ENCODE measurements at places on chromosomes 2 and 18.

GRCh38 chr2:13056259-13056843, 339.6 kb downstream of the TRIB2 start:
- no peak for DNase-seq

DNA sequence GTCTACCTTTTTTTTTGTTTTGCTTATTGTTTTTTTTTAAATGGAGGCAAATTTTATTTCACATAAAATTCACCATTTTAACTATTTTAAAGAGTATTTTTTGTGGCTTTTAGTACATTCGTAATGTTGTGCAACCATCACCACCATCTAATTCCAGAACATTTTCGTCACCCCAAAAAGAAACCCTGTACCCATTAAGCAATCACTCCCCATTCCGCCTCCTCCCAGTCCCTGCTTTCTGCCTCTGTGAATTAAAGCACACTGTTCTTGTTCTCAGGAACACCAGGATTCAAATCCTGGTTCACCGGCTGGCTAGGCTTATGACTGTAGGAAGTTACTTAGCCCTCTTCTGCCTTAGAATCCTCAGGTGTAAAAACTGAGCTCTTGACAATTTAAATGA, 36.9 kb upstream of the EPAS1 start:
- DNase-seq, result no peak

DNA sequence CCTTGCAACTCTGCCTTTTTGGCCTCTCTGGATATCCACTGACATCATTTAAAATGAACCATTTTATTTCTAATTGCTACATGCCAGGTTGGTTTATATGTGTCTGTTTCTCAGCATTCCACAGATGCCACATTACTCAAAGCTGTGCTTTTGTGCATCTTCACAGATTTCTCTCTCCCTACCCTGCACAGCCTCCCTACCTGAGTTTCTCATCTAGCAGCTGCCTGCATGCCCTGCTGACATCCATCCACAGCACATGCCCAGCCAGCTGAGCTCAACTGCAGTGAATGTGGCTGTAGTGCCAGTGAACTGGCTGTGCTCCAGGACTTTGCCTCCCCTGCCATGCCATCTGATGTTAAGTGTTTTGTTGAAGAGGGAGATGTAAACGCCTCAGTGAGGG, 44.5 kb downstream of the PKP4 start:
- DNase-seq, result no peak

DNA sequence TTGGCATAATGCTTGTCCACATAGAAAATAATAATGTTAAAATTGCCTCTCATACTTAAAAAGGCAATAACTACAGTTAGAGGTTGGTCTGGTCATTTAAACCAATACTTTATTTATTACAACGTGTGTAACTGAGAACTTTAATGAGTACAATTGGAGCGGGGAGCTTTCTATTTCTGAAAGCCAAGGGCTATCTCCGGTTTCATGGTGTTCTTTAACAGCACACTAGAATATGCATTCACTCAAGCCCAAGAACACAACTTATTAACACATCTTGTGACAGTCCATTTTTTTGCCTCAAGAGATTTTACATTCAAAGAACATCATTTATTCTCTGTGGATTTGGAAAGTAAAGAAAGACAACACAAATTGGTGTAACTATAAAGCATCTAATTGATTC, 131.8 kb downstream of the KCNH7 start:
- no peak for DNase-seq

GRCh38 chr18:43919551-43919950, 642.3 kb upstream of the SYT4 start:
- DNase-seq, result no peak

DNA sequence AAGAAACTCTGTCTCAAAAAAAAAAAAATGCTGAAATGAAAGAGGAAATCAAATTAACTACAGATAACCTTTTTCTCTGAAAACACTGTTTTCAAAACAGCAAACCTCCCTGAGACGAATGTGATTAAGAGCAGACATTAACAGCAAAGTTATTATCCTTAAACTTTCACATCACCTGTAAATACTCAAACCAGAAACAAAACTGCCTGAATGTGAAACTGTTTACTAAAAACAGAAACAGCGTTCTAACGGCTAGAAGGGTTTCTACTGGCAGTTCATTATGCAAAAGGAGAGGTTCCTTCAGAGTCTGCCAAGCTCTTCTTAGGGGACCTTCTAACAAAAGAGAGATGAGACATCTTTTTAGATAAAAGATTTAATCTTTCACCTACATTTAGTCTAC, 45.9 kb downstream of the PNO1 start:
- DNase-seq, result no peak

GRCh38 chr2:43898134-43898837, 59.5 kb downstream of the ABCG8 start:
- DNase-seq, result no peak

- DNase-seq, result peak; percentile 49
Measured at GRCh38 chr2:25043241-25043867, 1.5 kb downstream of the EFR3B start.

GRCh38 chr2:45263147-45263546, 253.9 kb upstream of the SIX2 start:
- DNase-seq, result no peak

GRCh38 chr2:160253440-160254188, 53.5 kb upstream of the ITGB6 start:
- no peak for DNase-seq

GRCh38 chr2:191255756-191256312, 10.6 kb downstream of the MYO1B start:
- DNase-seq, result no peak
